ENCODE measurements at places on chromosomes 3 and 15.
A peak's percentile ranks its signal among the peaks of the same experiment; 100 is the strongest.

GRCh38 chr3:53819163-53819868 is 26.9 kb downstream of the CHDH start:
- DNase-seq = no peak

- peak; percentile 61 for DNase-seq
These were observed at the start of gene FAH for GRCh38 chr15:80152896-80153876. TSS of gene FAH (plus strand) at chr15:80152999. CDS start at chr15:80153055, 56 bp downstream.

DNA sequence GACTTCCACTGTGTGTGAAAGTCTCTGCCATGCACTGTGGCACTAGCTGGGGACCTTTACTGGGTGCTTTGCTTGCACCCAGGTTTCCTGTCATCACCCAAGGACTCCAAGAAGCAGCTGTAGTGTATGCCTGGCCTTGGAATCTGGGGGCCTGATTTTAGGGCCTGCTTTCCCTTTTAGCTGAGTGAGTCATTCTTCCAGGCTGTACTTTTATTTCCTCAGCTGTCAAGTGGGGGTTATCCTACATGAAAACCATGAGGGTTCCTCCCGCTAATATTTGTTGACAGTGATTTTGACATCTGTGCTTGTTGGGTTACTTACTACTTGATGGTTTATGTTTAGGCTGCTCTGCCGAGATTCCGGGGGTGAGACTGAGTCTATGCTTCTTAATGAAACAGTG is 18.5 kb downstream of the GORASP1 start:
- no peak for DNase-seq

DNA sequence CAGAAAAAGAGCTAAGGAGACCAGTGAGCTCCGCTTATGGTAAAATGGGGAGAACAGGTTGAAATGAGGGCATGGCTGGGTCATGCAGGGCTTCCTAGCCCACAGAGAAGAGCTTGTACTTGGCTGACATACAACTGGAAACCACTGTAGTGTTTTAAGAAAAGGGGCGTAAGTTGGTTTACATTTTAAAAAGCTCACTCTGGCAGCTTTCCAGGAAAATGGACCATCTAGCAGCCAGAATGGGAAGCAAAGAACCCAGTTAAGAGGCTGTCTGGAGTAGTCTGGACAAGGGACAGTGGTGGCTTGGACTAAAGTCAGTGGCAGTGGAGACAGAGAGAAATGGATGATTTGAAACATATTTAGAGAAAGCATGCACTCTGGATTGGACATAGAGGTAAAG is 1.9 kb downstream of the MORC1 start:
- no peak for DNase-seq

- no peak for DNase-seq
These were observed 454.7 kb downstream of the PYDC2 start for GRCh38 chr3:191915712-191916111.

DNA sequence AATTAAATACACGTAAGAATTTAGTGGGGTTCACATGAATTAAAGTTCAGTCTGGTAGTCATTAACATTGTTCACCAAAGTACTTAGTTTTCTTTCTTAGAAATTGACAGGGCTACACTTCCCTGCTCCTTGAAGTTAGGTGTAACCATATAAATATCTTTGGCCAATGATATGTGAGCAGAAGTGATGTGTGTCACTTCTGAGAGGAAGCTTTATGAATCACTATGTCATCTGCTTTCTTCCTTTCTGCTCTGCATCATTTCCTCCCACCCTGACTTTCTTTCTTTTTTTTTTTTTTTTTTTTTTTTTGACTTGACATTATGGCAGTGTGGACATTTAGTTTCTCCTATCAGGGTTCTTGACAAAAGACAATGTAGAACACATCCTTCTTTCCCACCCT is 156.2 kb upstream of the COL8A1 start:
- no peak for DNase-seq

DNA sequence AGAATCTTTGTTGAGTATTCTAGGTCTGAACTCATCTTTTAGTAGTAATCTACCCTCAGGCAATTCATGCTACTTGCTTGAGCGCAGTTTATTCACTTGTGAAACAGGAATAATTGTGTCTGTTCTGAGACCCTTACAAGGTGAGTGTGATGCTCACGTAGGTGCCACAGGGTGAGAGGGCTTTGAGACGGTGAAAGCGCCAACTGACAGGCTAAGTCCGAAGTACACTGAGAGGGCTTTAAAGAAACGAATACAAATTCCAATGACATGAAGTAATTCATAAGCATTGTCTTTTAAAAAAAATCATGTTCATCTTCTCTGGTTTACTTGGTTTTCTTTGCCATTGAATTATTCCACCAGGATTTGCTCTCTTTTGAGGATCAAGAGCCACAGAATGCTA is 393.7 kb upstream of the RGMA start:
- no peak for DNase-seq

DNA sequence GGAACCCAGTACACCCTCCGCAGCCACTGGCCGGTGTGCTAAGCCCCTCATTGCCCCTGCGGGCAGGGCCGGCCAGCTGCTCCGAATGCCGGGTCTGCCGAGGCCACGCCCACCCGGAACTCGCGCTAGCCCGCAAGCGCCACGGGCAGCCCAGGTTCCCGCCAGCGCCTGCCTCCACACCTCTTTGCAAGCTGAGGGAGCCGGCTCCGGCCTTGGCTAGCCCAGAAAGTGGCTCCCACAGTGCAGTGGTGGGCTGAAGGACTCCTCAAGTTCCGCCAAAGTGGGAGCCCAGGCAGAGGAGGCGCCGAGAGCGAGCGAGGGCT is 81.4 kb upstream of the BCHE start:
- DNase-seq = no peak

GRCh38 chr3:156341831-156342416 is 213.0 kb downstream of the SSR3 start:
- DNase-seq = no peak
